ENCODE measurements at places on chromosomes 11 and 22.

- peak; percentile 33 for DNase-seq
Observed at GRCh38 chr11:79493555-79494171, 52.8 kb upstream of the TENM4 start.

GRCh38 chr11:95065336-95065735 lies 1.4 kb upstream of the SRSF8 start:
- no peak for DNase-seq

DNA sequence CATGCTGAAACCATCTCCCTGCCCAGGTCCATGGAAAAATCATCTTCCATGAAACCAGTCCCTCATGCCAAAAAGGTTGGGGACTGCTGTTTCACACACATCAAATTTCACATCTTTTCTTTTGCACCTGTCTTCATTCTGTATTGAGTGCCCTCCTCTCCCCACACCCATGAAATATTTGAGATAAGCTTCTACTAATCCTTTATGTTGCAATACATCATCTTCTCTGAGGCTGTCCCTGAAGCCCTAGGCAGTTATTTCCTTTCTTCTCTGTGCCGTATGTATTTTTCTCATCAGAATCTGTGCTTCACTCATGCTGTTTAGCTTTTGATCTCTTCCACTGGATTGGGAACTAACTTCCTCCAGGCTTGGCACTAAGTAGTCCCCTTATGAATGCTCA lies 40.0 kb upstream of the RRM1 start:
- no peak for DNase-seq

DNA sequence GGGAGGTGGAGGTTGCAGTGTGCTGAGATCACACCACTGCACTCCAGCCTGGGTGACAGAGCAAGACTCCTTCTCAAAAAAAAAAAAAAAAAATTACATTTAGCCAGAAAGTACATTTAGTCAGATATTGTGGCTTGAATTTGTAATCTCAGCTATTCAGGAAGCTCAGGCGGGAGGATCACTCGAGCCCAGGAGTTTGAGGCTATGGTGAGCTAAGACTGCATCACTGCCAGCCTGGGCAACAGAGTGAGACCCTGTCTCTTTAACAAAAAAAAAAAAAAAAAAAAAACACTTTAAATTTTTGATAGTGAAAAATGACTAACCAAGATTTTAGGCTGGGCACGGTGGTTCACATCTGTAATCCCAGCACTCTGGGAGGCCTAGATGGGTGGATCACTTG lies 27.3 kb downstream of the MRTFA start:
- DNase-seq = no peak

DNA sequence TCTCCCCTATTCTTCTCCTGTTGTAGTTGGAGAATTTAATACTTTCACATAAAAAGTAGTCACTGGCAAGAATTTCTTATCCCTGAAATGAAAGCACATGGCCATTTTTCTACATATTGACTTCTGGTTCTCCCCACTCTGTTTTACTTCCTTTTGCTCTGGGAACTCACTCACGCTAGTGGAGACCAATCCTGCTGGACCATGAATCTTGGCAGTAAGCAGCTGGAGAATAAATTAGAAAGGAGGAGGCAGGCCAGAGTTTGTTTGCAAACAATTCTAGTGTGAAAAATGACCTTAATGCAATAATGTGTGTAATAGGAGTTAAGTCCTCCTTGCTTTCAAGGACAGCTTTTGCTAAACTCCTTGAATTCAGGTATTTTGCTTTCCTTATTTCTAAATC lies 412.3 kb upstream of the CHORDC1 start:
- no peak for DNase-seq

- DNase-seq = no peak
Observed at GRCh38 chr11:13446444-13446843, 16.6 kb downstream of the BTBD10 start.

- no peak for DNase-seq
Observed at GRCh38 chr11:67484847-67485311, 2.1 kb downstream of the AIP start.

- DNase-seq = no peak
Observed at GRCh38 chr11:2289350-2289749, 12.4 kb downstream of the C11orf21 start.

GRCh38 chr11:128684549-128685401 lies 9.1 kb upstream of the FLI1 start:
- no peak for DNase-seq

Measured in gastrocnemius medialis (tissue), 4 donors.